ENCODE measurements at places on chromosomes 13 and 19. TPM values are rescaled to one million over a fixed set of nuclear protein-coding genes. Genes with fewer than 3 reads are reported as not detected.

Gene LRRC8E
- total RNA-seq = 7.4 TPM

Gene PRR19
- total RNA-seq = 1.5 TPM

Gene ZNF71
- 9.4 TPM for total RNA-seq

Gene ZNF780A
- 18.5 TPM for total RNA-seq

Gene SLC10A2
- not detected for total RNA-seq

Gene GPALPP1
- total RNA-seq = 36.2 TPM

Gene CGB1
- total RNA-seq = not detected

Gene ZNF93
- total RNA-seq = 5.1 TPM

Gene IGFL1
- not detected for total RNA-seq

Gene NKG7
- total RNA-seq = not detected

Gene ATP1A3
- 0.15 TPM for total RNA-seq

Gene RPL13A
- total RNA-seq = 4,431 TPM

Gene IRGC
- total RNA-seq = not detected

Gene ATP4A
- total RNA-seq = not detected

Gene ZNF285
- total RNA-seq = 9.5 TPM

Gene N4BP2L1
- 2.5 TPM for total RNA-seq

Gene CFAP97D2
- not detected for total RNA-seq

Gene ZNF112
- total RNA-seq = 9.6 TPM

Gene EPSTI1
- total RNA-seq = 8.1 TPM

Gene ELANE
- not detected for total RNA-seq

Gene CAB39L
- 18.2 TPM for total RNA-seq

Gene NAPSA
- total RNA-seq = 0.50 TPM

Gene SPTBN4
- 18.4 TPM for total RNA-seq

Gene TSSK6
- total RNA-seq = 4.5 TPM

Gene LRRC4B
- 2.0 TPM for total RNA-seq

Gene IZUMO2
- total RNA-seq = not detected

Gene ARHGEF18
- 52.3 TPM for total RNA-seq

Gene NOVA2
- not detected for total RNA-seq

Gene PSPN
- 1.7 TPM for total RNA-seq

Gene SAFB
- total RNA-seq = 74.8 TPM

Gene PHLDB3
- total RNA-seq = 36.1 TPM

Gene ZNF724
- 6.7 TPM for total RNA-seq

Gene ZNF606
- total RNA-seq = 26.1 TPM

Gene ARL11
- total RNA-seq = not detected
